Calu3 (cell line): ENCODE measurements at places on chromosomes 3 and 15.

GRCh38 chr3:133271539-133271938 lies 128.3 kb upstream of the BFSP2 start:
- DNase-seq = no peak

DNA sequence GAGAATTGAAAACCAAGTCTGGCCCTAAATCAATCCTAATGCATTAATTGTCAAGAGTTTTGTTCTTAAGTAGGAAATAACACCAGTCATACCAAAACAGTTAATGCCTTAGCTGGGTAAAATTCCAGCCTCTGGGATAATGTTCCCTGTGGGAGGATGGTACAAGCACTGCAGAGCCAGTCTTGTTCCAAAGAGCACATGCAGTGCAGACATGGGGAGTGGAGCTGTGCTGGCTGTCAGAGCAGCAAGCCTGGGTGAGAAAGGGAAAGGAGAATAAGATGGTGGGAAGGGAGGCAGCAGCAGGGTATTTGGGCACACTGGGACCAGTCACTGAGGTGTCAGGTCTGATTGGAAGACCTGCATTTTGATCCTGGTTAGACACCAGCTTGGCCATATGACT lies 12.1 kb downstream of the ALAS1 start:
- DNase-seq = no peak

GRCh38 chr15:90819850-90820249 lies 48.5 kb upstream of the FURIN start:
- DNase-seq = no peak

DNA sequence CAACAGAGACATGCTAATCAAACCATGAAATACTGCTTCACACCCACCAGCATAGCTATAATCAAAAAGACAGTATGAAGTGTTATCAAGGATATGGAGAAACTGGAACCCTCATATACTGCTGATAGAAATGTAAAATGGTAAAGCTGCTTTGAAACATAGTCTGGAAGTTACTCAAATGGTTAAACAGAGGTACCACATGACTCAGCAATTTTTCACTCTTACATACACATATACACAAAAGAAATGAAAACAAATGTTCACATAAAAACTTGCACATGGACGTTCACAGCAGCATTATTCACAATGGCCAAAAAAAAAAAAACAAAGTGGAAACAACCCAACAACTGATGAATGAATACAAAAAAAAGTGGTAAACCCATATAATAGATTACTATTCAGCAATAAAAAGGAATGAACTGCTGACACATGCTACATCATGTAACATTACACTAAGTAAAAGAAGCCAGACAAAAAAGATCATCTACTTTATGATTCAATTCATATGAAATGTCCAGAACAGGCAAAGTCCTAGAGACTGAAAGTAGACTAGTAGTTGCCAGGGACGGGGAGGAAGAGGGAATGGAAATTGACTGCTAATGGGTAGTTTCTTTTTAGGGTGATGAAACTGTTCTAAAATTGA lies 23.2 kb downstream of the ZNF148 start:
- DNase-seq = no peak

DNA sequence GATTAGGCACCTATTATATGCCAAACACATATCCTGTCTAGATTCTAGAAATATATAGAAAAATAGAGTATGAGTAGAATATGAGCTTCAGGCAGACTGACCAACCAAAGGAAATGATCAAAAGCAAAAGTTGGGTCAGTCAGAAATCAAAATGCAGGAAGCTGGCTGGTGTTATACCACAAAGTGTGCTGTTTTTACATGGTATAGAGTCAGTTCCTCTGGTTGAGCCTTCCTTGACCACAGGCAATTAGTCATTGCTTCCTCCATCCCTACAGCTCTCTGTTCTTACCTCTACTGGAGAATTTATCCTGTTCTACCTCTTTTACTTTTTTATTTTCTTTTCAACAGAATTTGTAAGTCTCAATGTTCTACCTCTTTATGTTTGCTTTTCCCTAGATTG lies 149.8 kb downstream of the TMCO5A start:
- DNase-seq = no peak

DNA sequence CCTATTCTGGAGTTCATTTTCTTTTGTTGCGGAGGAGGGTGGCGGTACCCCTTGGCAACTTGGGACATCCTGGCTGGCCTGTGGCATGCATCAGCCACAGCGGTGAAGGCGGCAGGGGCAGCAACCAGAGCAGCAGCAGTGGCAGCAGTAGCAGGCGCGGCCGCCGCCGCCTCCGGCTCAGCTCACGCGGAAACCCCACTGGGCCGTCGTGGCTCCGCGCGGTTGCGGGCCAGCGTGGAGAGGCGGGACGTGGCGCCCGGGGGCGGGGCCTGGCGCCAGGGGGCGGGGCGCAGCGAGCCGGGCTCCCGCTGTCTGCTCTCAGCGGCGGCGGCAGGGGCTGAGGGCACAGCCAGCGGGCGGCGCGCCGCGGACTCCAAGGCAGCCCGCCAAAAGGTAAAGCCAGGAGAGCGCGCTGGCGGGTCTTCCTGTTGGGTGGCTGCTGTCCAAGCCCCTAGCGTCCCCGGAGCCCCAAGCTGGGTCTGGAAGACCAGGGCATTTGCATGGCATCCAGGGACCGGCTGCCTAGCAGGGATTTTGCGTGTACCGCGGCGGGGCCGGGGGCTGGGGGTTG lies 334.4 kb upstream of the THRB start:
- DNase-seq = peak; percentile 79

- no peak for DNase-seq
These were observed 40.2 kb downstream of the DOCK3 start for GRCh38 chr3:50714946-50715345.

DNA sequence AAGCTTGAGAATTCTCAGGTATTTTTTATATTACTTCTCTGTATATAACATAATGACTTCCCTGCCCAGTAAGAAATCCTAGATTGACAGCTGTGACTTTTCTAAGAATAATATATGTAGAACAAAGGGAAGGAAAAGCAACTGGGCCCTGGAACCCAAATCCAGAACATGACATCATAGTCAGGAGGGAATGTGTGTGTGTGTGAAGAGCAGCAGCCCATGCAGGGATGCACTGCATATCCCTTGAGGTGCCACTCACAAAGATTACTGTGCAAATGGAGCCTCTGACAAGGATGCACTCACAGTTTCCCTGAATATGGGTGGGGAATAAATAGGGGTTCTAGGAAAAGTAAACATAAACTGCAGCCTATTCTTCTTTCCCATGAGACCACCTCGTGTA lies 279.5 kb downstream of the NEK10 start:
- DNase-seq = no peak

GRCh38 chr3:87798567-87798947 lies 260.2 kb downstream of the CGGBP1 start:
- DNase-seq = no peak

- DNase-seq = peak; percentile 77
These were observed 221.1 kb downstream of the SLCO3A1 start for GRCh38 chr15:92074646-92075045.

DNA sequence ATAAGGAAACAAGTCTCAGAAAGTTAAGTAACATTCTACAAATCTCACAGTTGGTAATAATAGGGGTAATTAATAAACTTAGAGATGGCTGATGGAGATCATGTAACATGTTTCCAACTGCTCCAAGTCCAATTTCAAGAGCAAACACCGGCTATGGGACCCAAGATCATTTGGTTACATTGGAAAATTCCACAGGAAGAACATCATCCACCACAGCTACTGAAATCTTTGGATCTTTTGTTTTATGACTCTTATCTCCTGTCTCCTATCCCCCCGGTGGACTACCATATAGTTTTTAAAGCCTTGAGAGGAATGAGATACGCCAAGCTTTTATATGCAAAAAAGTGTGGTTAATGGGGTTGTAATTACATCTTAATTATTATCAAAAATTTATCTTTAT lies 216.1 kb downstream of the WNT5A start:
- no peak for DNase-seq

DNA sequence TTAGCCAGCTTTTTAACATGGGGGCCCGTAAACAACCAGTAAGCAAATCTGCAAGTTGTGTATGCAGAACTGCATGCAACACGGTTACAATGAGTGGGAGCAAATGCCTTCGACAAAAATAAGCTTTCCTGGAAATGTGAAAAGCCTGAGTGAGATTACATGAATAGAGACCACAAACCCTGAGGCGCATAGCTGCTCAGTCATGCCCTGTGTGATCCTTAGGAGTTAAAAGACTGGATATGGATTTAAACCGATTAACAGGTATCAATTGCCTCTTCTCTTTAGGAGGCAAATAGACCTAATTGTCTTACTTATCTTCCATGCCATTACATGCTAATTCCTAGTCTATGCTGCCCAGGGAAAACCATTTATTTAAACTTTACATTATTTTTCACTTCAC lies 810.3 kb downstream of the ROBO1 start:
- DNase-seq = no peak

DNA sequence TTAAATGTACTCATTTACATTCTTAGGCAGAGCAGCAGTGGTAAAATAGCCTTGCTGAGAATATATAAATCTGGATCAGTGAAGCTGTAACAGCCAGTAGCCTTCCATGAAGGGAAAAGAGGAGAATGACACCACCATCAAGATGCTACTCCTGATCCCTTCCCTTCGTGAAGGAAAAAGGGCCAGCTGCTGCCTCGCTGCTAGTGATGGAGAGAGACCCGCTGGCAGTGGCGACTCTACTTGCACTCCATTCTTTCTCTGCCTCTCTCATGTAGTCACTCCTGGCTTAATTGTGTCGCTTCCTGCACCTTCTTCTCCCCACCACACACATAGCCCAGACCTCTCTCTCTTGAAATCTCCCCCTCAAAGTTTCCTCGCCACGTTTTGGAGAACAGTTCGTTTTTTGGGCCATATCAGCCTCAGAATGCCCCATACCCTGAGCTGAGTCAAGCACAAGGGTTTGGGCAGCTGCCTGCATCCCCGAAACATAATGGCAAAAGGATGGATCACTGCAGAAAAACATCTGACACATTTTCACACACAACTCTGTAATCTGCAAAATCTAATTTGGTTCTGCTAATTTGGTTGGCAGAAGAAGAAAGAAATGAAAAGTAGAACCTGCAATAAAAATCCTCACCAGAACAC lies 460.3 kb upstream of the IL12A start:
- no peak for DNase-seq

DNA sequence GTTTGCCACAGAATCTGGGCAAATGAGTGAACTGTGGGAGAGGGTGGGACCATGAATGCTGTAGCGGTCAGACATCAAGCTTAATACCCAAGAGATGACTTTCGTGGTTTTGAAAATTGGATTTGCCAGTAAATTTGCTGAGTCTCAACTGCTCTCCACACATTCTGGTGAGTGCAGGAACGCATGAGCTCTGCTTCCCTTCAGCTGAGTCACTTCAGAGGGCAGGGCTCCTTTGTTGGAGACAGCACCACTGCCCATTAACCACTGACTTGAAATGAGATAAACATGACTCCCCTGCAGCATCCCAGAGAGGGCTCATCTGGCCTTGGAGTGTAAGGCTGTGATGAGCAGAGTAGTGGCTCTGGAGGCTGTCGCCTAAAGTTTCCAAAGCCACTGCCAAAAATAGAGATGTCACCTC lies 22.6 kb downstream of the RARRES1 start:
- DNase-seq = no peak

DNA sequence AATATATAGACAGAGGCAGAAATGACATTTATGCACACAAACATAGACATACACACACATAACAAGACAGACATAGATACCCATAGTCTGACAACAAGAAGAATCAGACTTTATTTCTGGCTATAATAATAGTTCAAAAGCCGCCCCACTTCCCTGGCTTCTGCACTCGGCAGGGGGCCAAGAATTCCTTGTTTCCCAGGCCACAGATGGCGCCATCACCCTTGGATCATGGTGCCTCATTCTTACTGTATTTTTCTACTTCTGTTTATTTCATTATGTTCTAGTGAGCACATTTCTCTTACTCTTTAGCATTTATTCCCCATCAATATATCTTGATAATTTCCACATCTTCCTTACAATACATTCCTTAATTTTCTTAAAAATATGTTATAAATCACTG lies 387.5 kb downstream of the NLGN1 start:
- DNase-seq = no peak

DNA sequence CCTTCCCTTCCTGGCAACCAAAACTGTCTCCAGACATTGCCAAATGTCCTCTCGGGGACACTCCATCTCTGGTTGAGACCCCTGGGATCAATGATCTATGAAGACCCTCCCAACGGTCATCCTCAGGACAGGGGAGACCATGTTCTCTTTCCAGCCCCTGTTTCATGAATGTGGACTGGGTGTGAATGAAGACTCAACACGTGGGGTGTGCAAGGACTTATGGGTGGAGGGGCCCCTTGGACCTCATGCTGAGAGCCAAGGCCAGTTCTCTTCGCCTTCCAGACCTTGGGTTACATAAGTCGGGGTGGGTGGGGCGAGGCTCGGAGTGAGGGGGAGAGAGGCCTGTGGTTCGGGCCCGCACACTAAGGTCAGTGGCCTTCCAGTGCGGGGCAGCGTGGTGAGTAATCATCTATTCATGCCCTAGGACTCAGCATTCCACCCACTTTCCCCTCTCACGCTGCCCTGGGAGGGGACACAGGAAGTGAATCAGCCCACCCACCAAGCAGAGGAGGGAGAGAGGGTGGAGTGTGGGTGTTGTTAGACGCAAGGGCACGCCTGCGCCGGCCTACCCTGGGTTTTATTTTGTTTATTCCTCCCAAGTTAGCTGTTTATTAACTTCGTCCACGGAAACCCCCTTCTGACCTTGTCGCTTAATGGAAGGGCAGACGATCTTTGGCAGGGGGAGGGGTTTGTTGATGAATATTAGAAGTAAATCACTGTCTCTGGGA lies 6.7 kb downstream of the PAQR5 start:
- peak; percentile 67 for DNase-seq

GRCh38 chr3:51024765-51025632 lies 350.3 kb downstream of the DOCK3 start:
- DNase-seq = peak; percentile 2

DNA sequence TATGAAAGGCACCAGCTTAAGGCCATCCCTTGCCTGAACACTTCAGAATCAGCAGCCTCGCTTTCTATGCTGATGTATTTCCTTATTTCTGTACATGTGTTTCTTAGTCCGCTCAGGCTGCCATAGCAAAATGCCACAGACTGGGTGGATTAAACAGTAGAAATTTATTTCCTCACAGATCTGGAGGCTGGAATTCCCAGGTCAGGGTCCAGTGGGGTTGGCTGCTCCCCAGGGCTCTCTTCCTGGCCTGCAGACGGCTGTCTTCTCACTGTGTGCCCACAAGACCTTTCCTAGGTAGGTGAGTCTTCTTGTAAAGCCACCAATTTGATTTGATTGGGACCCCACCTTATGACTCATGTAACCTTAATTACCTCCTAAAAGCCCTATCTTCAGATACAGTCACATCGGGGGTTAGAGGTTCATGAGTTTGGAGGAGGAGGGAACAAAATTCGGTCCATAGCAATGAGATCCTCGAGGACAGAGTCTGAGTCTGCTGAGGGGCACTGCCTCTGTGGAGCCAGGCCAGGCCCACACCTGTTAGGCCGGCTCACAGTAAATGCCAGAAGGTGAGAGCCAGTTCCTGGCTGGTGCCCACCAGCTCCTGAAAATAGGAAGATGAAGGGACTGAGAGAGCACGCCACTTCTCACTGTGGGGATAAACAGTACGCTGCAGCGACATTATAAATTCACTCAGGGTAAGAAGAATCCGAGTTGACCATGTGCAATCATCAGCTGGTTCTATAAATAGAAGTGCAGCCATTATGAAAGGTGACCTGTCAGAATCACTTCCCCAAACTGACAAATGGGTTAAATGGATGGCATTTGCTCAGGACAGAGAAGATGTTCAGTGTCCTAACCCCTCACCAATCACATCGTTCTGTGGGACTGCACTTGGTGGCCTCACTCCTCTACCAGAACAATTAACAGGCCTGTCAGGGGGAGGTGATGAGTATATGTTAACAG lies 41.1 kb downstream of the CTXND1 start:
- DNase-seq = no peak
